Epithelial cell of proximal tubule (primary cell): ENCODE measurements at places on chromosomes 2 and 18. TPM values are rescaled to one million over a fixed set of nuclear protein-coding genes. Genes with fewer than 3 reads are reported as not detected.

Gene REG3A
- not detected in 2 replicates for total RNA-seq

GRCh38 chr2:152500772-152501171 is 165.8 kb downstream of the FMNL2 start:
- DNase-seq: no peak

GRCh38 chr2:150938527-150938926 is 323.1 kb downstream of the RBM43 start:
- DNase-seq: no peak

- no peak for DNase-seq
Measured at GRCh38 chr2:105741174-105741573, 3.5 kb upstream of the NCK2 start.

GRCh38 chr2:168246483-168247340 is 683 bp downstream of the STK39 start:
- DNase-seq: no peak

DNA sequence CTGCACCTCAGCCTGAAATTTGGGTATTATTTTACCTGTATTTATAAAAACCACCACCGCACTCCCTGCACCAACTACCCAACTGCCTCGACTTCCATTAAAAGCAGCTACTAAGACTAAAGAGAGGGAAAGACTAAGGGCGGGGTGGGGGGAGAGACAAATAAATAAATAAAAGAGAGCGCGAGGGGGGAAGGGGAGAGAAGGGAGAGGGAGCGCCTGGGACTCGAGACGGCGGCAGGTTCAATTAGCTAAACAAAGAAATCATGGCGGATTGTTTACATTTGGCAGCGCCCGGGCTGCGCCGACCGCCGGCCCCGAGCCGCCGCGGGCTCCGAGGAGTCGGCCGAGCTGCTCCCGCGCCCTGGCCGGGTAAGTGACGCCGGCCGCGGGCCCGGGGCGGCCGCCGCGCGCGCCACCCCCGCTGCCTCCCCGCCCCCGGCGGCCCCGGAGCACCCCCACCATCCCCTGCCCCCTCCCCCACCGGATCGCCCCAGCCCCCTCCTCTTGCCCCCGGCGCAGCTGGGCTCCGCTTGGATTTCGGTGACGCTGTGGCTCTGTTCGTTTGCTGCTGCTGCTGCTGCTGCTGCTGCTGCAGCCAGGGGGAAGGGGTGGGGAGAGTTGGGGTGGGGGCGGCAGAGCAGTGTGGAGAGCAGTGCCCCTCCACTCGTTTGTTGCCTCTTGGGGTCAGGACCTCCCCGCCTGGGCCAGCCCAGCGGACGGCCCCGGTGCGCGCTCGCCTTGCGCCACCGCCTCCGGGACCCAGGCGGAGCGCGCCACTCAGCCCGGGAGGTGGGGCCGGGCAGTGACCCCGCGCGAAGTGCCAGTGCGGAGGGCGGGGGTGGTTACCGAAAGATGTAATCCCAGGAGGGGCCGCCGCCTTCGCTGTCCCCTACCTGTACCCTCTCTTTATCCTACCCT is 187.2 kb upstream of the FANCL start:
- DNase-seq: no peak

DNA sequence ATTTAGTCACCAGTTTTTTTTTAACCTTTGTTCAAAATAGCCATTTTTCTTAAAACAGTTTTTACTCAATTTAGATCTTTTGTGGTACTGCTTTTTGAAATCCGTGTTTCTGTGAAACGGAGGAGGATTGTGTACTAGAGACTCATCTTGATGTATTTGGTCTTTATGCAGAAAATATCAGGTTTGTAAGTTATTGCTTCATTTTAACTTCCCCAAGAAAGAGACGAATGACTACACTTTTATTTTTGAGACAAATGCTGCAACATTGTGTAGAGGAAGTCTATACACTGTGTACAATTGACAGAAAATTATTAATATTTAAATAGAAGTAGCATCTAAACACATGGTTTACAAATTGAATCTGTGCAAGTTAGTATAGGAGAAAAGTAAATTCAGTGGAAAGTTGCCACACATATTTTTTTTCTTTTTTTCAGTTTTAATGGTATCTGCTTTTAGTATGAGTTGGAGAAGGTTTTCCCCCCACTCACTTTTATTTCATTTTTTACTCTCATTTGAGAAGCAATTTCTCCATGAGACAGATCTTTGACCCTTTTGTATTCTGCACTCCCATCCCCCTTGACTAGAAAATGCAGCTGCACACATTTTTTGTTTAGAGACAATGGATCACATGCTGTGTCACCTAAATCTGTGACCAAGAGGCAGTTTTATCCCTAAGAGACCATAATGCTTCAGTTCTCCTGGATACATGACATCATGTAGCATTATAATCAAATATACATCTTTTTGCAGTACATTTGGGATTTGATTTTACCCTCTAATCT is 200.8 kb upstream of the STON1 start:
- no peak for DNase-seq

DNA sequence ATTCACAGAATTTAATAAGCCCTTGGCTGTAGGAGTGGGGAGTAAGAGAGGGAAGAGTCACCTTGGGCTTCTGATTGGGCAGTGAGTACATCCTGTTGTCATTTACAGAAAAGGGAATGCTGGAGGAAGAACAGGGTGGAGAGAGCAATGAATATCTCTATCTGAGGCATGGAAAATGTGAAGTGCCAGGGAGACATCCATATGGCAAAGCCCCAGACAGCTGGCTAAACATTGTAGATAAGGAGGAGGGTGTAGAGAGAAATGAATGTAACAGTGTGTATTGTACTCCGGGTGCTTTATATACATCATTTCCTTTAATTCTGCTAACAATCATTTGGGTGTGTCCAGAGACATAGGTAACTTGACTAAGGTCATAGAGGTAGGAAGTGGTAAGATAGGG is 103.5 kb downstream of the UPP2 start:
- DNase-seq: no peak
